ENCODE measurements at places on chromosomes 11 and 22.

DNA sequence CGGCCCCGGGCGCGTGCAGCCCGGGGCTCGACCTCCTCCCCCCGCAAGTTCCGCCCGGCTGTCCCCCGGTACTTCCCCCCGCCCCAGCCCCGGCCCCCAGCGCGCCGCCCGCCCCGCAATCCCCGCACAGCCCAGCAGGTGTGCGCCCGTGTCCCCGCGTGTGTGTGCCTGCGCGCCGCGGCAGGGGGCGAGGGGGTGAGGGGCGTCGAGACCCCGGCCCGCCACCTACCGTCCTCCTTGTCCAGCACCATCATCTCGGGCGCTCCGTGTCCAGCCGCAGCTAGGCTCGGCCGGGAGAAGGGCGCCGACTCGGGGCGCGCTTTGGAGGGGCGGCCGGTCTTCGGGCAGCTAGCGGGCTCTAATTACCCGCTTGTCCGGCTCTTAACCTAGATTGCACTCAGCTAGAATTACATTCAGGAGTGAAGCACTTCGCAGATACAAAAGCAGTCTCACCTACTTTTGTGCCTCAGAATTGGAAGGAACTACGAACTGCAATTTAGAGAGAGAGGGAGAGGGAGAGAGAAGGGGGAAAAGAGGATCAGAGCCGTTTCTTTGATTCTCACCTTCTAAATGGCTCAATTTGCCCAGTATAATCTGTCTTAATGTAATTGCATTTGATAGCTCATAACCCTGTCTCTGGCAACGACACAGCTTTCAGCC is 439 bp downstream of the LMO1 start:
- no peak for DNase-seq

DNA sequence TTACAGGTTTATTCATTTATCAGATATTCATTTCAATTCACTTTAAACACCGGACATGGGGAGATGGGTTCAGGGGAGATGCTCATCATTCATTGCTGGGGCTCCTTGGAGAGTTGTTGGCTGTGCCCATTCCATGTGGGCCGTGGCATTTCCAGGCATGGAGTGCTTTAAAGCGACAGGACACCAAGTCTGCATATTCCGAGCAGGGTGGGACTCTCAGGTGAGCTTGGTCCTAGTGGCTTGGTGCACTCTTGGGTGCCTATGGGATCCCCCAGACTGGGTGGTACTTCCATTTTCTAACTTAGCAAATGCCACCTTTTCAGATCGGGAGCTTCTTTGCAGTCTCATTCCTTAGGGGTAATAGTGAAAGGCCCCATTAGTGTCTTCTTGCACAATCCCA is 619.5 kb upstream of the CADM1 start:
- no peak for DNase-seq

GRCh38 chr11:114166897-114167323 is 107.4 kb downstream of the ZBTB16 start:
- no peak for DNase-seq

- DNase-seq, result no peak
These were observed 47.2 kb downstream of the PIWIL3 start for GRCh38 chr22:24727218-24727851.

- DNase-seq, result no peak
These were observed 23.2 kb downstream of the TAF1D start for GRCh38 chr11:93718057-93718563.
